ENCODE measurements at places on chromosomes 2 and 18. TPM values are rescaled to one million over a fixed set of nuclear protein-coding genes. Genes with fewer than 3 reads are reported as not detected.

TRABD2A gene
- total RNA-seq, result 59.2 TPM

PAIP2B gene
- total RNA-seq, result 2.4 TPM

METTL8 gene
- 52.7 TPM for total RNA-seq

RSAD2 gene
- total RNA-seq, result 9.2 TPM

GALNT13 gene
- total RNA-seq, result 0.16 TPM

EML6 gene
- total RNA-seq, result 0.54 TPM

ASXL3 gene
- total RNA-seq, result not detected

SPEG gene
- 1.5 TPM for total RNA-seq

SH2D6 gene
- 1.2 TPM for total RNA-seq

ITGA4 gene
- total RNA-seq, result 74.8 TPM

GRCh38 chr2:181025004-181025403 is 44.6 kb downstream of the UBE2E3 start:
- peaks cover 2% of the 10 kb centered on the region for H3K36me3 ChIP-seq
- H3K4me3 ChIP-seq, result no peak overlapping the region
- no peak for DNase-seq
- no peaks in the 10 kb centered on the region for H3K27me3 ChIP-seq

- H3K27ac ChIP-seq, result no peak overlapping the region
- H3K4me1 ChIP-seq, result no peaks in the 10 kb centered on the region
- H3K36me3 ChIP-seq, result no peaks in the 10 kb centered on the region
- no peak overlapping the region for H3K4me3 ChIP-seq
- H3K27me3 ChIP-seq, result no peaks in the 10 kb centered on the region
Measured at GRCh38 chr18:27042177-27042576, 142.9 kb downstream of the CHST9 start.

DNA sequence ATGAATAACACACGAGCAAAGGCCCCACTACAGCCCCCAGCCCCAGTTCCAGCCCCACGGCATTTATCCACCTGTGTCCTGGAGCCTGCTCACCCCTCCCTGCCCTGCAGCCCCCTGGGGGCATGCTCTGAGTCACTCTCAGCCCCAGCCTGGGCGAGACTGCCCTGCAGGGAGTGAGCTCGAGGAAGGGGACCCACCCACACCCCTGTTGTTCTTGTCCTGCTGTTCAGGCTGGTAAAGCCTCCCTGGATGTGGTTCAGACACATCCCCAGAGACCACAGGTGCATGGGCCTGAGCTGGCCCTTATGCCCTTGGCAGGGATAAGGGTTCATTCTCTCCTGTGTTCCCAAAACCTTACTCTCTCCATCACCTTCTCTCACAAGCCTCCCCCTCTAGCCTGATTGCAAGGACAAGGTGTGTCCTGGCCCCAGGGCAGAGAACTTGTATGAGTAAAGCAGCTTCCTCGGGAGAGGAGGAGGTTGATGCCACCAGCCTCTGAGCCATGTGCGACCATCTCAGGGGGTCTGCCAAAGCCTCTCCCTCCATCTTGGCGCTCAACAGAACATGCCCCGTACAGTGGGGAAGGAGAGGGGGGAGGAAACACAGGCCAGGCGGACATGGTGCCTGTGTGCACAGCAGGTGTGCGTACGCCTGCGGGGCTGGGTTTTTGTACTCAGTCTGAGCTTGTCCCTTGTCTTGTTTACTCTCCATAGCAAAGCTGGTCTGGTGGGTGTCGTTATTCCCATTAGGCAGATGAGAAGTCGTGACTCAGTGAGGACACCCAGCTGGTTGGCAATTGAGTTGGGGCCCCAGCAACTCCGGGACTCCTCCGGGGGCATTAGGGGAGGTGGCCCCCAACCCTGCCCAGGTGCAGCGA is 64.4 kb downstream of the CIB4 start:
- peaks cover 26% of the 10 kb centered on the region for H3K27me3 ChIP-seq
- DNase-seq, result no peak
- no peak overlapping the region for H3K27ac ChIP-seq
- no peaks in the 10 kb centered on the region for H3K36me3 ChIP-seq

DNA sequence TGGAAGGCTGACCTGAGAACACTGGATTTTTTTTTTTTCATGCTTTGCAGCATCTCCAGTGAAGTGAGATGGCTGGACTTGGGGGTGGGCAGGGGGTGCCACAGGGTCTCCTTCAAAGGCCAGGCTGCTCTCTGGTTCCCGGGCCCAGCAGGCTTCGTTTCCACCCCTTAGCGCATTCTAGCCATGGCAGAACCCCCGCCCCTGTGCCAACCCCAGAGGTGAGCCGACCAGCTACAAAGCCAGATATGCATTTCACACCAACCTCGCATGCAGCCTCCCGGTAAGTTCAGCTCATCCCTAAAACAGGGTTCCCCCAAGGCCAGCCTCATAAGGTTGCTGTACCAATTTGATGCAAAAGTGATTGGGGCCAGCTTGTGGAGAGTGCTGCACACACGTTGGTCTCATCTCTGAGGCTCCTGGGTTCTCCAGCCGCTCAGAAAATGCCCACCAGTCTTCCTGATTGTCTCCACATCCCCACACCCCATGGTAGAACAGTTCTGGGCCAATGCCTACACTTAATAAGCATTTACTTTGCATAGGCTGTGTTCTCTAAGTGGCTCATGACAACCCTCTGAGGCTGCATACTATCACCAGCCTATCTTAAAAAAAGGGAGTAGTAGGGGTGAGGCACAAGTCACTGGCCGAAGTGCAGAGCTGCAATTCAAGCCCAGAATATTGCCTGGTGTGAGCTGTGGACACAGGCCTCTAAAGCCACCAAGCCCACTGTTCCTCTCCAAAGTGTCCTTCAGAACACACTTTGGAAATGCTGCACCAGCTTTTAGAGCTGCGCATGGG is 23.3 kb downstream of the SMAD7 start:
- peaks cover 28% of the 10 kb centered on the region for H3K36me3 ChIP-seq
- H3K4me3 ChIP-seq, result no peak overlapping the region
- no peak overlapping the region for H3K27ac ChIP-seq
- no peak for DNase-seq
- H3K27me3 ChIP-seq, result no peaks in the 10 kb centered on the region

DNA sequence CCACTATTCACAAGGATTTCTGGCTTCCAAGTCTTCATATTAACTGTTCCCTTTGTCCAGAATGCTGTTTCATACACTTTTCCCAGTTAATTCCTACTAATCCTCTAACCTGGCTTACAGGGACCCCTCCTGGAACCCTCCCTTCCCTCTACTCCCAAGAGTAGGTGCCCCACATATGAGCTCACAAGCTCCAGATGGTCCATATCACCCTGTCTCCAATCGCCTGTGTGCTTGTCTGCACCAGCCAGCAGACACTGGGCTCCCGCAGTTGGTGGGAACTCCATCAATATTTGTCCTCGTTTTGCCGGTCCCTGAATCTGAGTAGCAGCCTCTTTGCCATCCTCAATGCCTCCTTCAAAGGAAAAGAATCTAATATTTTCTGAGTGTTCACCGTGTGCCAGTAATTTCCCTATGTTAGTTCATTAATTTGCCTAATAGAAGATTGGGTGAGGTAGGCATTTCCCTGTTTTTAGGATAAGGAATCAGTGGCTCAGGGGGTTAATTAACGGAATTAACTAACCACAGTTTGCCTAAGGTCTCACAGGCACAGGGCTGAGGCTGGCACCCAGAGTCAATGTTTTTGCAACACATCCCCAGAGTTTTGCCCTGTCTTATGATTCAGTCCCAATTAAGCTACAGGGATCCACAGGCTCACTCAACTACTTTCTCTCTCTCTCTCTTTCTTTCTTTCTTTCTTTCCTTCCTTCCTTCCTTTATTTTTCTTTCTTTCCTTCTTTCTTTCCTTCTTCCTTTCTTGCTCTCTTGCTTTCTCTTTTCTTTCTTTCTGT is 141.6 kb upstream of the CYP1B1 start:
- H3K27me3 ChIP-seq, result peaks cover 20% of the 10 kb centered on the region
- no peak overlapping the region for H3K27ac ChIP-seq
- DNase-seq, result no peak
- no peaks in the 10 kb centered on the region for H3K36me3 ChIP-seq

GRCh38 chr2:117631152-117631945 is 183.1 kb upstream of the DDX18 start:
- H3K27me3 ChIP-seq, result no peaks in the 10 kb centered on the region
- no peak for DNase-seq
- no peaks in the 10 kb centered on the region for H3K4me1 ChIP-seq
- no peak overlapping the region for H3K4me3 ChIP-seq

GRCh38 chr2:23593752-23594459 is 208.9 kb downstream of the KLHL29 start:
- H3K4me3 ChIP-seq, result no peak overlapping the region
- H3K27ac ChIP-seq, result no peak overlapping the region
- H3K36me3 ChIP-seq, result no peaks in the 10 kb centered on the region
- no peaks in the 10 kb centered on the region for H3K4me1 ChIP-seq
- H3K27me3 ChIP-seq, result no peaks in the 10 kb centered on the region

GRCh38 chr2:3563521-3563976 is 5.4 kb upstream of the RNASEH1 start:
- H3K4me1 ChIP-seq, result peaks cover 15% of the 10 kb centered on the region
- no peaks in the 10 kb centered on the region for H3K27me3 ChIP-seq
- H3K4me3 ChIP-seq, result no peak overlapping the region
- peak overlapping the region; percentile 25 for H3K27ac ChIP-seq
- H3K36me3 ChIP-seq, result peaks cover 21% of the 10 kb centered on the region

GRCh38 chr2:160735696-160736095 is 242.1 kb upstream of the RBMS1 start:
- DNase-seq, result no peak
- H3K4me3 ChIP-seq, result no peak overlapping the region
- H3K27me3 ChIP-seq, result no peaks in the 10 kb centered on the region

DNA sequence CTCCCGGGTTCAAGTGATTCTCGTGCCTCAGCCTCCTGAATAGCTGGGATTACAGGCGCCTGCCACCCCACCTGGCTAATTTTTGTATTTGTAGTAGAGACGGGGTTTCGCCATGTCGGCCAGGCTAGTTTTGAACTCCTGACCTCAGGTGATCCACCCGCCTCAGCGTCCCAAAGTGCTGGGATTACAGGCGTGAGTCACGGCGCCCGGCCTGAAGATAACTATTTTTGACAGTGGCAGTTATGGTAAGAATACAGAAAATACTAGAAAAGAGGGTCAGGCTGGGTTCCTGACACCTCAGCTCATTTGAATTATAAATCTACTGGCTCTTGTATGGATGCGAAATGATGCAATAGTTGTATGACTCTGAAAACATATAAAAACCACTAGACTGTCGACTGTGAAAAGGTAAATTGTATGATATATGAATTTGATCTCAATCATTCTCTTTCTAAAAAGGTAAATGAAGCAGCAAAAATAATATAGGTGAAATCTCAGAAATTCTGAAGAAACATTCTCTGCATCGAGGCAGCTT is 11.1 kb upstream of the DGKD start:
- H3K4me1 ChIP-seq, result peaks cover 12% of the 10 kb centered on the region
- H3K27me3 ChIP-seq, result no peaks in the 10 kb centered on the region
- DNase-seq, result no peak
- H3K4me3 ChIP-seq, result no peak overlapping the region

DNA sequence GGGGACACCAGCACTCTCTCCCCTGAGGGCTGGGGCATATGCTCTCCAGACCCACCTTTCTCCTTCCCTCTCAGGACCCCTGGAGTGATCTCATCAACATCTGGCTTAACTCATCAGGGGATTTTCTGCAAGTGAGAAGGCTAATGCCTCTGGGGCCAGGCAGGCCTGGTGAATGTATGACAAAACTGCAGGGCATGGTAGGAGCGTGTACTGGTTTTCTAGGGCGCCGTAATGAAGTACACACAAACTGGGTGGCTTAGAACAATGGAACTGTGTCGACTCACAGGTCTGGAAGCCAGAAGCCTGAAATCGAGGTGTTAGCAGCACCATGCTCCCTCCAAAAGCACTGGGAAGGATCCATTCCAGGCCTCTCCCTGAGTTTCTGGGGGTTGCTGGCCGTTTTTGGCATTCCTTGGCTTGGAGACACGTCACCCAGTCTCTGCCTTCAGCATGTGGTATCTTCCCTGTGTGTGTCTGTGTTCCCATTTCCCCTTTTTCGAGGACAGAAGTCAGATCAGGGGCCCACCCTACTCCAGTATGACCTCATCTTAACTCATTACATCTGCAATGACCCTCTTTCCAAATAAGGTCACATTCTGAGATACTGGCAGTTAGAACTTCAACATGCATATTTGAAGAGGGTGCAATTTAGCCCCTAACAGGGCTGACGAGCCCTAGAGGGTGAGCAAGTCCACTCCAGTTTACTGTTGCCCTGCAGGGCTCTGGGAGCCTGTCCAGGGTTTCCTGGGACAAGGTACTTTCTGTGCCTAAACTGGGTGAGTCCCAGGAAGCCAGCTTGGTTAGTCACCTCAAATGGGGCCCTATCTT is 45.5 kb upstream of the CAB39 start:
- H3K27ac ChIP-seq, result peak overlapping the region; percentile 80
- peaks cover 11% of the 10 kb centered on the region for H3K36me3 ChIP-seq
- H3K27me3 ChIP-seq, result no peaks in the 10 kb centered on the region
- DNase-seq, result no peak

DNA sequence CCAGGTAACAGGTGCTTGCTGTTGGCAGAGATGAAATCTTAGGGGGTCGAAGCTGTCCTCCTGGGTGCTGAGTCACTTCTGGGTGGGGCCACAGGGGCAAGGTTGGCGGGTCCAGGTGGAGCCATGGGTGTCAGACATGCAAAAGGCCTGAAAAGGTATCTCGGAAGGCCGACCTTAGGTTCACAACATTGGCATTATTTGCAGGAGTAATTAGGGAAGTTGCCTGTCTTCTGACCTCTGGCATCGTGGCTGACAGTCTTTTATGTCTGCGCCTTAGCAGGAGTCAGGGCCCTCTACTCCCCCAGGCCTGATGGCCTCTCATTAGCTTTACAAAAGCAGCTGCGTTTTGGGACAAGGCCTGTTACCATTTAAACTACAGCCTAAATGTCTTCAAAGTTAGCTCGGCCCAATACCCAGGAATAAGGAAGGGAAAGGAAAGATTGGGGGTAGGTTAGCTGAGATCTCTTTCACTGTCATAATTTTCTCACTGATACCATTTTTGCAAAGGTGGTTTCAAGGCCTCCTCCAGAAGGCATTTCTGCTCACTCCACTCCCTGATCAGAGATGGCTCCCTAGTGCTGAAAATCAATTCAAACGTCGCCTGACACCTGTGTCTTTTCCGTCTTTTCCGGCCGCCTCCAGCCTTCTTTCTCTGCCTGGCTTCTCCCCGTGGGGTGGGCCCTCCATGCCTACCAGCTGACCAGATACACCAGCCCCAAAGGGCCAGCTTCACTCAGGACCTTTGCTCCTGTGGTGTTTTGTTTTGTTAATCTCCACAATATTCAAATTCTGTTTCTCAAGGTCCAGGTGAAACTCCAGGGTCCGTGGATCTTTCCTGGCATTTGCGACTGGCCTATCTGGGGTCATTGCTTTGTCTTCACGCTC is 90.8 kb downstream of the RHOB start:
- no peak overlapping the region for H3K4me3 ChIP-seq
- no peaks in the 10 kb centered on the region for H3K36me3 ChIP-seq
- H3K4me1 ChIP-seq, result no peaks in the 10 kb centered on the region
- no peak for DNase-seq

- H3K4me1 ChIP-seq, result no peaks in the 10 kb centered on the region
- no peak overlapping the region for H3K4me3 ChIP-seq
- no peak overlapping the region for H3K27ac ChIP-seq
- H3K27me3 ChIP-seq, result no peaks in the 10 kb centered on the region
- H3K36me3 ChIP-seq, result no peaks in the 10 kb centered on the region
Measured at GRCh38 chr2:47083005-47083404, 72.1 kb downstream of the STPG4 start.

GRCh38 chr2:6978991-6979390 is 61.8 kb downstream of the RNF144A start:
- no peak overlapping the region for H3K4me3 ChIP-seq
- DNase-seq, result no peak
- peaks cover 52% of the 10 kb centered on the region for H3K36me3 ChIP-seq
- no peak overlapping the region for H3K27ac ChIP-seq
- H3K4me1 ChIP-seq, result peaks cover 27% of the 10 kb centered on the region

GRCh38 chr18:74512321-74513053 is 16.3 kb downstream of the CNDP2 start:
- peaks cover 35% of the 10 kb centered on the region for H3K36me3 ChIP-seq
- DNase-seq, result no peak
- no peak overlapping the region for H3K27ac ChIP-seq
- H3K27me3 ChIP-seq, result no peaks in the 10 kb centered on the region
- H3K4me3 ChIP-seq, result no peak overlapping the region

Data from activated naive CD8-positive, alpha-beta T cell treated with anti-CD3 and anti-CD28 coated beads for 36 hours (primary cell).